ENCODE measurements at places on chromosomes 4 and X. TPM values are rescaled to one million over a fixed set of nuclear protein-coding genes. Genes with fewer than 3 reads are reported as not detected.

Gene ARHGAP24
- total RNA-seq: 34.7 TPM

Gene HEPH
- 1.3 TPM for total RNA-seq

Gene CENPVL2
- total RNA-seq: not detected

Gene PF4V1
- not detected for total RNA-seq

Gene FGFBP2
- not detected for total RNA-seq

Gene RS1
- total RNA-seq: not detected

Gene MAGEB18
- total RNA-seq: not detected

Gene TEX11
- 3.7 TPM for total RNA-seq

Gene DAPP1
- 0.16 TPM for total RNA-seq

Gene FABP2
- total RNA-seq: not detected

Gene DMD
- 46.5 TPM for total RNA-seq

Gene RADX
- total RNA-seq: 1.7 TPM
